ENCODE measurements at places on chromosomes 12 and 14. TPM values are rescaled to one million over a fixed set of nuclear protein-coding genes. Genes with fewer than 3 reads are reported as not detected.

- H3K4me1 ChIP-seq, result no peaks in the 10 kb centered on the region
- peak overlapping the region; percentile 33 for H3K4me3 ChIP-seq
- DNase-seq, result peak; percentile 41
- H3K27me3 ChIP-seq, result peaks cover 100% of the 10 kb centered on the region
- H3K27ac ChIP-seq, result peak overlapping the region; percentile 80
Observed at GRCh38 chr14:37595809-37596621, 586 bp downstream of the TTC6 start.

DNA sequence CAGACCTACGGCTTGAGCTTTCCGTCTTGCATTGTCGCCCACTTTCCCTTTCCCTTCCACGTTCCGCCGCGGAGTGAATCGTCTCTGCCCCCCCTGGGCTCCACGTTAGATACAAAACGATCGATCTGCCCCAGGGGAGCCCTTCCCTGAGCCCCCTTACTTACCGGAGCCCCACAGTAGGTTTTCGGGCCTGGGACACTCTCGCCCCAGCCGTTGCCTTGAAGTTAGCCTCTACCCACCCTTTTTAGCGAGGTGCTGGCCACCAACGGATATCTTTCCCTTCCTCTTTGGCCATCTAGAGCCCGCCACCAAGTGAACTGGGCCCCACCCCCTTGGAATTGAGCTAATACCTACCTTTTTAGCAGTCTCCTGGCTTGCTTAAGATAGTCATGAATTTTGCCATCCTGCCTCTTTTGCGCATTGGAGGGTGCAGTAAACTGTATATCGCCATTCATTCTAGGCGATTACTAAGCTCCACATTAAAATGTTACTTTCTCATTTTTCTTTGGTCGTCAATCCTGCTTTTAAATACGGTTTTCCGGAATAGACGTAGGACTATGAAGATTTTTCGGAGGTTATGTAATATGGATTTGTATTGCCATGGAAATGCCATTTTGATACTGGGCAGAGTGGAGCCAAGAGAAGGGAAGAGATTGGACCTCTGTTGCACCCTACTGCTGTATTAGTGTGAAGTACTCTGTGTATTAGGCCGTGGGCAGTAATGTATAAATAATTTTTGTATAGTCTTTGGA, 764 bp downstream of the RBM25 start:
- no peak for DNase-seq
- peak overlapping the region; percentile 63 for H3K4me3 ChIP-seq
- H3K27ac ChIP-seq, result peak overlapping the region; percentile 96
- H3K36me3 ChIP-seq, result no peaks in the 10 kb centered on the region
- H3K4me1 ChIP-seq, result peaks cover 12% of the 10 kb centered on the region
- no peaks in the 10 kb centered on the region for H3K27me3 ChIP-seq

Gene MYH7
- total RNA-seq, result 1.2 TPM

GRCh38 chr14:102544747-102545460, 35.3 kb upstream of the ANKRD9 start:
- peaks cover 53% of the 10 kb centered on the region for H3K27me3 ChIP-seq
- peak overlapping the region; percentile 21 for H3K4me3 ChIP-seq
- H3K36me3 ChIP-seq, result no peaks in the 10 kb centered on the region
- no peak overlapping the region for H3K27ac ChIP-seq

DNA sequence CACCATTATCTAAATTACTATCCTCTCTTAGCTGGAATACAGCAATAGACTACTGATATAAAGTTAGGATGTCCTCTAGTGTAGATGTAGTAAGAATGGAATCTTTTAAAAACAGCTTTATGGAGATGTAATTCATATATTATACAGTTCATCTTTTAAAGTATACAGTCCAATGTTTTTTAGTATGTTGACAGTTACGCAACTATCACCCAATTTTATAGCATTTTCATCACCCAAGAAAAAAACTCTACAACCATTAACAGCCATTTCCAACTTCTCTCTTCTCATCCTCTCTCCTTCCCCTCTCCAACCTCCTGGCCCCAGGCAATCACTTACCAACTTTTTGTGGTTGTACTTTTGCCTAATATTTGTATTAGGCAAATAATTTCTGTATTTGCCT, 22.6 kb downstream of the EPYC start:
- no peaks in the 10 kb centered on the region for H3K4me1 ChIP-seq
- H3K27me3 ChIP-seq, result no peaks in the 10 kb centered on the region
- no peak overlapping the region for H3K4me3 ChIP-seq

DNA sequence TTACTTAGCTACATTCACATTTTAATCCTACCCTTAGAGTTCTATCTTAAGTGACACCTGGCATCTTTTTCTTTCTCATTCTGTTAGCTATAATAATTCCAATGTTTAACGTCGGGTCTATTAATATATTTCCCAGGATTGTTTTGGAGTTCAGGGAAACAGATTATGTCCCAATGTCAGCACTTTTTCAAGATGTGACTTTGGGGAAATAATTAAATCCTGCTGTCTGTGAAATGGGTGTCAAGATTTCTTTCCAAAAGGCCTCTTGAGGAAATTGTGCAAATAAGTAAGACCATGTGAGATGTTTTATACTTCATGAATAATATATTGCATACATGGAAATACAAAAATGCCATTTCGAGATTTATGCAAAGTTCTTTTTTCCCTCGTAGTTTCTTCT, 887.6 kb upstream of the SEL1L start:
- H3K4me3 ChIP-seq, result no peak overlapping the region
- no peaks in the 10 kb centered on the region for H3K27me3 ChIP-seq
- no peak overlapping the region for H3K27ac ChIP-seq
- no peaks in the 10 kb centered on the region for H3K4me1 ChIP-seq
- no peaks in the 10 kb centered on the region for H3K36me3 ChIP-seq
- no peak for DNase-seq

DNA sequence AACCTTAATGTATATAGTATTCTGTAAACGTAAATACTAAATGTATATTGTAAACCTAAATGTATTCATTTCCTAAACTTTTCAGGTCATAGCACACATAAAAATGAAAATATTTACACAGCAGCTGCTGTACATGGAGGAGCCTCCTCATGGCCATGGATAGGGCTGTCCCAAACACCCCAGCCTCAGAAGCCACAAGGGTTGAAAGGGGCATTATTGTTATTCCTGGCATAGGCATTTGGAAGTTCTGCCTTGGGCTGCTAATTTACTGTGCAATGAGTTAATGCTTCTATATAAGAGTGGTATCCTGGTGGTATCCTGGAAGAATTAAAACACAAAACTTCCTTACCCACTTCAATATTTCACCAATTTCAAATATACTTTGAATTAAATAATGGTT, 159.4 kb downstream of the SLC5A8 start:
- DNase-seq, result no peak
- H3K4me3 ChIP-seq, result no peak overlapping the region
- no peaks in the 10 kb centered on the region for H3K27me3 ChIP-seq
- no peaks in the 10 kb centered on the region for H3K36me3 ChIP-seq

DNA sequence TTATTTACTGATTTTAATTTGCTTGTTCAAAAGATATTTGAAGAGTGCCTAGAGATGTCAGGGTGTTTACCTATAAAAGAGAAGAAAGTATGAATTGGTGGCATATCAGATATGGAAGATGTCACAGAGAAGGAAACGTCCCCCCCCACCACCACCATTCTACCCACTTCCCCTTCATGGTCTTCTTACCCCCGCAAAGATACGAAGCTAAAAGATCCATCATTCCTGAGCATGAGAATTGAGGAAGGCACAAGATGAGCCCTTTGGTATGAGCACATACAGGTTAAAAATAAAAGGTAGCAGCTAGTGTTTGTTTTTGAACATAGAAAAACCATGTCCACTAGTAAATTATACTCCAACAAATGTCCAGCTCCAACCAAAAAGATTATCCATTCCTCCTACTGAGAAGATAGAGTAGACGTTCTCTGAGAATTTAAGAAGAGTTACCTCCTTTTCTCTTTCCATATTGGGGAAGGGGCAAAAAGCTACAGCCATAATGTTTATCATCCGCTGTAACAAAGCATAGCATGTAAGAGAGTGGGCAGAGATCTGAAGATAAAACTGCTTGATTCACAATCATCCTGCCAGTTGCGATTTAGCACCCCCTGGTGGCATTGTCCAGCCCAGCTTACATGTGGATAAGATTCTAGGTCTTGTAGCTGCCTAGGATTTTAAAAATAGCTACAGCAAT, 29.1 kb downstream of the NFYB start:
- peaks cover 12% of the 10 kb centered on the region for H3K4me1 ChIP-seq
- H3K4me3 ChIP-seq, result no peak overlapping the region
- H3K36me3 ChIP-seq, result no peaks in the 10 kb centered on the region
- no peaks in the 10 kb centered on the region for H3K27me3 ChIP-seq

Gene OTOGL
- 0.08 TPM for total RNA-seq

DNA sequence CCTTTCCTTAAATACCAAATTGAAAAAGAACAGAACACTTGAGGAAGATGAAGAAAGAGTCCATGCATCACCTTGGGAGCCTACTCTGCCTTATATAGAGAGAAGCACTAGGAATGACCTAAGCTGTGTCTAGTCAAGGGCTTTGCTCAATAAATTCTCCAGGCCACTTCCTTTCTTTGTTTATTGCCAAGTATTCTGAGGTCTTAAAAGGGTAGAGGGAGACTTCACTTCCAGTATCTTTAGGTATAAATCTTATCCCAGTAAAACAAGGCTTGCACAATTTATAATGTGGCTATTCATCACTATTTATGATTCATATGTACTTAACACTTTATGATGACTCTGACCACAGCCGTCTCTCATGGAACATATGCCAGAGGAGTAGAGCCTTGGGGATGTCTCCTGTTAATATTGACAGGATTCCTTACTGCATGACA, 85.1 kb upstream of the ARHGAP5 start:
- no peak for DNase-seq
- no peaks in the 10 kb centered on the region for H3K27me3 ChIP-seq
- no peak overlapping the region for H3K27ac ChIP-seq

GRCh38 chr12:75650595-75651341, 139.4 kb upstream of the KRR1 start:
- no peaks in the 10 kb centered on the region for H3K4me1 ChIP-seq
- H3K4me3 ChIP-seq, result no peak overlapping the region
- no peak overlapping the region for H3K27ac ChIP-seq
- no peak for DNase-seq
- H3K27me3 ChIP-seq, result no peaks in the 10 kb centered on the region
- no peaks in the 10 kb centered on the region for H3K36me3 ChIP-seq

Gene OR6J1
- not detected for total RNA-seq
